Endodermal cell (in vitro differentiated cells): ENCODE measurements at places on chromosomes 12 and 14.

GRCh38 chr12:2547273-2548044 lies 247.3 kb upstream of the FKBP4 start:
- no peak for DNase-seq

DNA sequence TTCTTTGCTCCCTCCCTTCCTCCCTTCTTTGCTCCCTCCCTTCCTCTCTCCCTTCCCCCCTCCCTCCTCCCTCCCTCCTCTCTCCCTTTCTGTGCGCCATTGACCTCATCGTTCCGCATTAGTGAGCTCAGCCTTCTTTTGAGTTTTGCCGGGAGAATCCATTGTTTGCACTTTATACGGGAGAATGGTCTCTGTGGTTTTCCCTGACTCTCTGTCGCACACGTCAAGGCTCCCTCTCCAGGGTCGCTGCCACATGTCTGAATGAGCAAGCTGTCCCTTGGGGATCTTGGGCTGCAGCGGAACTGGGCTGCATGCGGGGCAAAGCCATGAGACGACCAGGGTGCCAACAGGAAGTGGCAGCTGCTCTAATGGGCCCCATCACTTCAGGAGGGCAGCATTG lies 118.5 kb downstream of the GLT1D1 start:
- no peak for DNase-seq

DNA sequence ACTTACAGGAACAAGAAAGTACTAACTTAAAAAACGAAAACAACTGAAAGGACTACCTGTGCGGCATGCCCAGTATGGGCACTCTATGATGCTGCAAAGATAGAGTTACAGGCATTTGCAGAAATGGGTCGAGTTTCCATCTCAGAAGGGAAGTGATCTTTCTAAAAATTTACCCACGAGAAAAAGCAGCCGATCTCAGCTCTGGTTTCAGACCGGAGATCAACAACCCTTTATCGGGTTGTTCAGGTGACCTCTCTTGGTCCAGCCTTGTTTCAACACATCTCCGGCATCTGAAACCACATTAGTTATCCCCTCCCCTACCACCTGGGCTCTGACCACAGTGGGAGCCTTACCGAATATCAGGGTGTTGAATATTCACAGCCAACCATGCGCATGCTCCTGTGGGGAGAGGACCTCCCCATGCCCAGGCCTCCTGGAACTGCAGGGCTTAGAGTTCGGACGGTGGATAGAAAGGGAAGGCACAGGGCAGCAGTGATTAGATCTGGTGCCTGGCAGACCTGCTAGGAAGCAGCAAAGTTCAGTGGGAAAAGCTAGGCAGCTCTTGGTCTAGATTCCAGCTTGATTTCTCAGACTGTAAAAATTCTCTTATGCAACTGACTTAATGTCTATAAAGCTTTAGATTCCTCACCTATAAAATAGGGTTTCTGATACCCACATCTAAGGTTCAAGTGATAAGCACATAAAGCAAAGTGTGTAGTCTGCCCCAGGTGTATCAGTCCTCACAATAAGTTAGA lies 906.0 kb downstream of the VRK1 start:
- peak; percentile 53 for DNase-seq

GRCh38 chr14:92439537-92440344 lies 73.8 kb upstream of the RIN3 start:
- no peak for DNase-seq

DNA sequence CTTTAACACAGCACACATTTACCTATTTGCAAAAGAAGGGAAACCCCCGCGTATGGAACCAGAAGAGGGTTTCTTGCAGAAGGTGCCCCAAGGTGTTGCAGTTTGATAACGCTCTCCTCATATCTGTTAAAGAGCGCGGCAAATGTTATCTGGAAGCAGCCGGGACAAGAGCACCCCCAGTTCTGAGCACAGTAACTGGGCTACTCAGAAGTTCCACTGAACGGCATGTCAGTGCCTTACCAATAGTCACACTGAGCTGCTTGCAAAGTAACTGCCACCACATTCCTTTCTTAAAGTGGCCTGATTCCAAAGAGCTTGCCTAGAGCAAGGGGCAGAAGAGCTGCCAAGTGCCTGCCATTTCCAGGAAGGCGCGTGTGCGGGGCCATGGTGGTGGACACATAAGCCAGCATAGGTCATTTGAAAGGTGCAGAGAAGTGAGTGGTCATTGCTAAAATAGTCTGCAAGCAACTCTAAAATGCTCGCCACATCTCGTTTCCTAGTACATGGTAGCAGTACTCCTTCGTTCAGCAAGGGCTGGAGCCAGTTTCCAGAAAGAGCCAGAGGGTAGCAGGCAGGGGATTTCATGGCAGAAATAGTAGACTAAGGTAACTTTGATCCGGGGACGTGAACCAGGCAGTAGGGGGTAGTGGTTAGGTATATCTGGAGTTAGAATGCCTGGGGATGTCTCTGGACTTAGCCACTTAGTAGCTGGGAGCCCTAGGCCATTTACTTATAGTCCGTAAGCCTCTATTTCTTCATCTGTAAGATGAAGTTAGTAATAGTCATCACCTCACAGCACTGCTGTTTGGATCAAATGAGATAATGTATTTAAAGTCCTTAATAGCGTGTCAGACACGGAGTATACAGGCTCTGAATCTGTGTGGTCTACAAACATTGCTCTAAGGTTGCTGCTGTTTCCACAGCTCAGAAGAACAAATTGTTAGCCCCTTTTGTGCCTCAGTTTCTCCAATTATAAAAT lies 37.6 kb downstream of the SPTB start:
- peak; percentile 63 for DNase-seq

DNA sequence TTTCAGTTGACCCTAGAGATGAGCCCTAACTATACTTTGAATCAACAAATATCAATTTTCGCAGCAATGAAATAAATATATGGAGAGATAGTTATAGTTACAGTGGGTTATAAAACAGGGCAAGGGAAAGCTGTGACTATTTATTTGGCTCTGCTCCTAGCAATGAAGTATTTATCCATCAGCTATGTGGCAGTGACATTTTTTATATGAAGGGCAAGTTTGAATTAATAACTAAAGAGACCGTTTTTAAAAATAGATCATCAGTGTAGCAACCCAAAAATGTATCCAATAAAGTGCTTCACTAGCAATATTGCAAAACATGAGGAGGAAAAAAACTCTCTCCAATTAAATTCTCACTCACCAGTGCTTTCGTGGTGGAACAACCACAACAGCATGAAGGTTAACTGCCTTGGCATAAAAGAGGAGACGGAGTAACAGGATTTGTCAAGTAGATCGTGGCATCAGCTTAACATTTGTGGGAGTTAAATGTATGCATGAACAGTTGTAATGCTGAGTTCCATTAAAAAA lies 58.1 kb upstream of the NUDT4 start:
- DNase-seq = no peak

GRCh38 chr14:22753586-22753985 lies 12.9 kb upstream of the OXA1L start:
- DNase-seq = no peak

- DNase-seq = peak; percentile 49
Measured at GRCh38 chr12:9340422-9341259, 132.4 kb upstream of the PZP start.

- peak; percentile 92 for DNase-seq
Measured at GRCh38 chr12:25958428-25959070, at the start of gene RASSF8. Gene RASSF8 (plus strand): TSS chr12:25958682. CDS start chr12:26055344, 96,662 bp downstream.

DNA sequence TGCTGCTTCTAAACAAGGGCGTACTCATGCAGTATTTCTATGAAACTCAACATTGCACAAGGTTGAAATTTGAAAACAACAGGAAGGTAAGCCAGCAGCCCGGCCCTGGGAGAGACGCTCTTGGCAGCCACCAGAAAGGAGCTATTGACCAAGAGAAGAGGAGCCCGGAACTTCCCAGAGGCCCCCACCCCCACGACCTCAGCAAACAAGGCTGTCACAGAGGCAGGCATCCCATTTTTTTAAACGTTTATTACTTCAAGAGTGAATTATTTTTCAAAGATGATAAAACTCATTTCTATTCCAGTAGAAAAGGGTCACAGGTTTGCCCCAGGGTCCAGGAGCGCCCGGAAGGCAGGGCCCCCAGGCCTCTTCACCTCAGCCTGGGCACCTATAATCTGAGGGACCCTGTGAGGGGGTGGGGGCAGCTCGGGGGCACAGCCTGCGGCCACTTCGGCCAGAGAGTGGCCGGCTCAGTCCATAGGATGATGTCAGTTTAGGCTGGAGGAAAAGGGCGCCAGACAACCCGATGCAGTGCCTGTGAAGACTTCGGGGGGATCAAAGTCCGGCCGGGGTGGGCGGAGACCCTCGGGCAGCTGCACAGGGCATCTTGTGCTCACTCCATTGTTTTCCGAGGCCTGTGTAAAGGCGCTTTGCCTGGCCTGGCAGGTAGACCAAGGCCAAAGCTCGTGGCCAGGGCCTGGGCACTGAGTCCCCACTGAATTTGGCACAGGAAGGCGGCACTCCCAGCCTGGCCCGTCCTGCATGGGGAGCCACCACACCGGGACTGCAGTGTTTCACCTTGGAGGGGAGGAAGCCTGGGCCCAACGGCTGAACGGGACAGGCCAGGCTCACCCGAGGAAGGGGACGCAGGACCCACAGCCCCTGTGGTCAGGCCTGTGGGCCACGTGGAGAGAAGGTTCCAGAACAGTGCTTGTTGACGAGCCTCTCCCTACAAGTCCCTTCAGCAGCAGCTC lies 86.0 kb downstream of the SCARB1 start:
- no peak for DNase-seq

GRCh38 chr12:78886719-78887407 lies 22.3 kb downstream of the SYT1 start:
- peak; percentile 31 for DNase-seq

DNA sequence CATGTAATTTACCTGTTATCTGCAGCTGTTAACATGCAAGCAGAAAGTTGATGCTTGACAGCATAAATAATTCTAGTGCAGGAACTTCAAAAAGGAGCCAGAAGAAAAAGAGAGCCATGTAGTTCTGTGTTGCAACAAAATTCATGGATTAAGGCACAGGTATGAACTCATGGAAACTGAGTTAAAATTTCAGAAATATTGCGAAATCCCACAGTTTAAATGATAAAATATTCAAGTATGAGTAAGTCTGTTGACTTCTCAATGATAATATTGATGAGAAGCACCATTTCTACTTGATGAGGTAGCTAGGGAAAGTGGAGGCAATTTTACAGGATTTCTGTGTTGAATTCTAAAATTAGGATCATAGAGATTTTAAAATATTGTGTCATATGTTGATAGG lies 290.9 kb downstream of the TMEM117 start:
- DNase-seq = no peak
